Fibroblast of the aortic adventitia (primary cell): ENCODE measurements at places on chromosomes 2 and 18.

DNA sequence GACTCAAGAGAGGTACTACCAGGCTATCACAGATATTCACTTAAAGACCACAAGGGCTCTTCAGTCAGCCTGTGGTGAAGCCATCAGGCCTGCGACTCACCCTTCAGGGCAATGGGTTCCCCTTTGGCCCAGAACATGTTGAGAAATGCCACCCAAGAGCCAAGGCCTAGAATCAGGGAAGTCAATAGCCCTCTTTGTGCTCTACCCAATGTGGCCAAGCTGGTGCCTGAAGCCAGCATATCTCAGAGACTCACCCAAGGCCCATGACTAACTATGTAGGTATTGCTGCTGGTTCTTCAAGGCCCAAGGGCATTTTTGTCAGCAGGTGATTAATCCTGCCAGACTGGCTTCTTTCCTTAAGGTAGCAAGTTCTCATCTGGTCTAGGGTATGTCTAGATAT is 338.9 kb upstream of the SETBP1 start:
- DNase-seq, result no peak

GRCh38 chr2:122238006-122238559 is 482.6 kb downstream of the TSN start:
- DNase-seq, result no peak

DNA sequence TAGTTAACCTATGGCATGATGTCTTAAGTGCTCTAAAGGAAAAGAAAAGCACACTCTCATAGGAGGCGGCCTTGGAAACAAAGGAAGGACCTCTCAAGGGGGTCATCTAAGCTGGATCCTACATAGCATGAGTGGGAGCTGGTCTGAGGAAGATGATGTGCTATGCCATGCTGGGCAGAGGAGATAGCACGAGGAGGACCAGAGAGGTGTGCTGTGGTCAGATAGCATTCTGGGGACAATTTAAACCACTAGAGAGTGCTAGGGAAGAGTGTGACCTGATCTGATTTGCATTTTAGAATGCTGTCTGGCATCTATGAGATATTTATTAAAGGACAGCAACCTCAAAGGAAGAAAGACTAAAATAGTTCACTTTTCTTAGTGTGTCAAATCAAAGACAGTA is 910.1 kb upstream of the CELF4 start:
- no peak for DNase-seq

GRCh38 chr18:74724186-74724585 is 126.5 kb downstream of the ZNF407 start:
- peak; percentile 56 for DNase-seq

GRCh38 chr2:73736378-73736777 is 767 bp downstream of the TPRKB start:
- no peak for DNase-seq

DNA sequence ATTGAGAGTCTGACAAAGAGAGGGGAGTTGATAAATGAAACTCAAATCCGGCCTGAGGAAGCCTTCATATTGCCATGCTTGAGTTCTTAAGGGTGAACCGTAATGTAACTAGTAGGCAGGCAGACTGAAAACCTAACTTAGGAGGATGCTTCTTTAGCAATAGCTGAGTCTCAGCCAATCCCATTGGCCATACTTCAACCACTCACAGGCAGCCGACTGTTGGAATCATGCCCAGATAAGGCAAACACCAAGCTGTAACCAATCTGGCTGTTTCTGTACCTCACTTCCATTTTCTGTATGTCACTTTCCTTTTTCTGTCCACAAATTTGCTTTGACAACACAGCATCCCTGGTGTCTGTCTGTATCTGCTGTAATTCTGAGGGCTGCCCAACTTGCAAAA is 39.5 kb downstream of the TPRKB start:
- DNase-seq, result peak; percentile 49

- DNase-seq, result no peak
Observed at GRCh38 chr2:58973811-58974281, 732.7 kb upstream of the FANCL start.

DNA sequence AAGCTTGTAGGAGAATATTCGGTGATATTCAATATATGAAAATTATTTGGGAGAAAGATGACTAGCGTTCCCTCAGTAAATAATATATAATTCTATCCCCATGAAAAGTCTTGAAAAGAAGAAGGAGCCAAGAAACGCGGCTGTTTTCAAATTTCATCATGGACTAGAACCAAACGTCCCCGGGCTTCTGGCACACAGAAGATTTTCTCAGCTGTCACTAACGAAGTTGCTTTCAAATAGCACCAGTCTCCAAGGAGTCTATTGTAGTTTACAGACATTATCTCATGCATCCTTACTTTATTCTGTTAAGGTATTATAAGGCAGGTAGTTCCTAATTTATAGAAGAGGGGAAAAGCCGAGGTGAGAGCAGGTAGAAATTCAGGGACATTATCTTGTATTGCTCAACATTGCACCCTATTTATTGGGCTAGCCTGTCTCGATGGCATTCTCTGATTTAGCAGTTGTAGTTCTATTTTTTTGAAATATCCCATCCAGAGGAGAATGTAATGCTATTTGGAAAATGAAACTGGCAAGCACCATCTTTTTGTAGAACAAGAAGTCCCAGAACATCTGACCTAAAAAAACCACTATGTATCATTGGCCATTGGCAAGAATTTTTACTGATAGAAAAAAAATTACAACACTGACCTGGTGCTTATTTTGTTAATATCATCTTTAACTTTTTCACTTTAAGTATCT is 198.1 kb upstream of the RASGRP3 start:
- DNase-seq, result no peak

DNA sequence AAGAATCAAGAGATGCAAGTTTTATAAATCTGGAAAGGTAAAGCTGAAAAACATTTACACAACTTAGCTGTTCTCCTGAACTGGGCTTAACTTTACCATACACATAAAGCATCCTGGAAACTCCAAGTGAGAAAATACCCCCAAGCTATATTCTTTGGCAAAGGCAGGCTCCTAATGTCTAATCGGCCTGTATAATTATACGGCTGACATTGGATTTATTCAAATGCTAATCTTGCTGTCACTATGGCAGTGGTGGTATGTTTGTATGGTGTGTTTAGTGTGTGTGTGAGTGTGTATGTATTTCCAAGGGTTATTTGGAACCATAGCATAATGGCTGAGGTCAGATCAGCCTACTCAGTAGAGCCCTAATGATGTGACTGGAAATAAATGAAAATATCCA is 1031.8 kb upstream of the ZEB2 start:
- no peak for DNase-seq

GRCh38 chr18:62346333-62347088 is 21.4 kb downstream of the TNFRSF11A start:
- DNase-seq, result no peak

- no peak for DNase-seq
Observed at GRCh38 chr2:227626580-227627151, 9.4 kb downstream of the SCYGR4 start.

GRCh38 chr2:105634198-105634597 is 110.5 kb upstream of the NCK2 start:
- DNase-seq, result no peak
